Stimulated activated CD4-positive, alpha-beta T cell treated with anti-CD3 and anti-CD28 coated beads, Interleukin-12 subunit alpha, Interleukin-12 subunit beta, amount 100 ng/mL, for 24 hours (primary cell): ENCODE measurements at places on chromosomes 12 and 14.

- DNase-seq: no peak
Measured at GRCh38 chr12:24470050-24470449, 478.9 kb downstream of the BCAT1 start.

- DNase-seq: no peak
Measured at GRCh38 chr12:45697371-45697770, 32.1 kb upstream of the ARID2 start.

GRCh38 chr14:59175404-59175803, 13.1 kb upstream of the DAAM1 start:
- DNase-seq: no peak

GRCh38 chr12:11563785-11564739, 85.4 kb upstream of the ETV6 start:
- DNase-seq: no peak

GRCh38 chr12:104504146-104504545, 47.4 kb downstream of the CHST11 start:
- no peak for DNase-seq

DNA sequence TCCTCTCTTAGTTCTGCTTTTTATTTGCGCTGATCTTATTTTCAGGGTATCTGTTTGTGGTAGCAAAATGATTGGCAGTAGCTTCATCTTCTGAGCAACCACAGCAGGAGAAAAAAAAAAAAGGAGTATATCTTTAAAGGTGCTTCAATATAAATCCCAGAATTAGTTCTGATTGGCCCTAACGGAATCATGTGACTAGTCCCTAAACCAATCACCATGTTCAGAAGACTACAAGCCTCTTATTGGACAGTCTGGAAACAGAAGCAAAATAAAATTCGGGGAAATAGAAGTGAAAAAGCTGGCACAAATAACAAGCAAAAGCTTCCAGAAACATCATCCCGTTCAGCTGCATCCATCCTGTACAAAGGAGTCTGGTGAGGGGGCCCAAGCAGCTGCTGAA, 49.9 kb upstream of the PTPRO start:
- DNase-seq: no peak
